Smooth muscle cell of trachea (primary cell): ENCODE measurements at places on chromosomes 11 and 22. TPM values are rescaled to one million over a fixed set of nuclear protein-coding genes. Genes with fewer than 3 reads are reported as not detected.

Gene HEPACAM
- total RNA-seq = not detected in 2 replicates

Gene GTSE1
- total RNA-seq = 0.50 and 10.5 TPM in 2 replicates

Gene KCNJ5
- 0.17 and 0.29 TPM in 2 replicates for total RNA-seq

Gene DRD4
- total RNA-seq = not detected in 2 replicates

Gene ADM2
- 0.87 and 2.3 TPM in 2 replicates for total RNA-seq

Gene MGAT3
- not detected in 2 replicates for total RNA-seq

Gene AQP11
- total RNA-seq = 2.0 and 18.7 TPM in 2 replicates

Gene GAS2
- total RNA-seq = 0.17 and 1.3 TPM in 2 replicates

Gene DBX1
- not detected in 2 replicates for total RNA-seq

Gene MEI1
- 0.73 and 0.99 TPM in 2 replicates for total RNA-seq

Gene NPAS4
- total RNA-seq = 0.29 TPM in 1 of 2 replicates, not detected in the other

Gene FJX1
- 11.9 and 29.6 TPM in 2 replicates for total RNA-seq

Gene PTGDR2
- 0.44 and 2.2 TPM in 2 replicates for total RNA-seq

Gene OR8G1
- total RNA-seq = 0.17 TPM in 1 of 2 replicates, not detected in the other

Gene OR2AG2
- 0.15 and 0.33 TPM in 2 replicates for total RNA-seq

Gene MMP8
- total RNA-seq = under 0.01 and 0.33 TPM in 2 replicates

Gene CNGA4
- total RNA-seq = 0.33 TPM in 1 of 2 replicates, not detected in the other

Gene ZC3H12C
- 6.1 and 11.7 TPM in 2 replicates for total RNA-seq

Gene KCNJ1
- total RNA-seq = under 0.01 and 0.17 TPM in 2 replicates

Gene RAPSN
- total RNA-seq = 0.17 TPM in 1 of 2 replicates, not detected in the other

Gene OMP
- total RNA-seq = 0.29 and 1.3 TPM in 2 replicates

Gene TCF20
- 25.5 and 26.3 TPM in 2 replicates for total RNA-seq

Gene PKNOX2
- 0.73 and 0.83 TPM in 2 replicates for total RNA-seq

Gene OR56A1
- total RNA-seq = under 0.01 TPM in 1 of 2 replicates, not detected in the other

Gene MUC6
- total RNA-seq = under 0.01 TPM in 1 of 2 replicates, not detected in the other

Gene LDLRAD3
- total RNA-seq = 2.5 and 11.1 TPM in 2 replicates

Gene OR5AK2
- total RNA-seq = not detected in 2 replicates

Gene ESAM
- 0.44 TPM in 1 of 2 replicates, not detected in the other for total RNA-seq

Gene SEPTIN3
- under 0.01 and 0.33 TPM in 2 replicates for total RNA-seq

Gene MUC2
- not detected in 2 replicates for total RNA-seq

Gene CTTN
- total RNA-seq = 499 and 551 TPM in 2 replicates

Gene CCDC116
- 0.15 and 0.17 TPM in 2 replicates for total RNA-seq

Gene MISFA
- total RNA-seq = 0.50 and 0.58 TPM in 2 replicates

Gene E2F8
- under 0.01 and 1.0 TPM in 2 replicates for total RNA-seq

Gene SYCE3
- not detected in 2 replicates for total RNA-seq

Gene LSP1
- total RNA-seq = 3.2 and 19.0 TPM in 2 replicates

Gene C1QTNF4
- 0.15 and 0.17 TPM in 2 replicates for total RNA-seq

Gene C1QTNF5
- total RNA-seq = 12.1 and 29.8 TPM in 2 replicates

Gene GPR83
- total RNA-seq = under 0.01 TPM in 1 of 2 replicates, not detected in the other

Gene CLCF1
- total RNA-seq = 3.1 TPM in 2 replicates

Gene POU2AF3
- total RNA-seq = not detected in 2 replicates

Gene CASP4
- 116 and 179 TPM in 2 replicates for total RNA-seq
